GM10248 (cell line): ENCODE measurements at places on chromosomes 4 and X.
A peak's percentile ranks its signal among the peaks of the same experiment; 100 is the strongest.

- no peak for DNase-seq
Measured at GRCh38 chr4:101242441-101242840, 104.9 kb downstream of the PPP3CA start.

GRCh38 chrX:12946838-12947544 is 27.9 kb upstream of the TMSB4X start:
- DNase-seq: peak; percentile 53

GRCh38 chr4:2482693-2483092 is 13.8 kb downstream of the RNF4 start:
- peak; percentile 71 for DNase-seq

DNA sequence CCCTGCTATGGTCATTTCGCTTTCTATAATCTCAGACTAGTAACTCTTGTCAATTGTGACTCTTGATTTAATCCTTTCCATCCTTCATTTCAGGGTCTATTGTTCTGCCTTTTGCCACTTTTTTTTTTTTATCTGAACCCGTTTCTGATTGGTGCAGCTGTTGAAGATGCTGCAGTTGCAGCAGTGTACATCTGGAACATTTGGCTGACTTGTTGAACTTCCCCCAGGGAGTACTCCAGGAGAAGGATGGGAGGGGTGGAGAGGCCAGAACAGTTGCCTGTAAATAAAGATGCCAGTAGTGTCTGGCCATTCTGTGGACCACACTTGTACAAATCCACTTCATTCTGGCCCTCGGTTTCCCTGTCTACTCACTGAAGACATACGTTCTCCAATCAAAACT is 1.0 kb upstream of the EDA start:
- no peak for DNase-seq

GRCh38 chr4:177005674-177006230 is 213.0 kb upstream of the VEGFC start:
- DNase-seq: no peak

DNA sequence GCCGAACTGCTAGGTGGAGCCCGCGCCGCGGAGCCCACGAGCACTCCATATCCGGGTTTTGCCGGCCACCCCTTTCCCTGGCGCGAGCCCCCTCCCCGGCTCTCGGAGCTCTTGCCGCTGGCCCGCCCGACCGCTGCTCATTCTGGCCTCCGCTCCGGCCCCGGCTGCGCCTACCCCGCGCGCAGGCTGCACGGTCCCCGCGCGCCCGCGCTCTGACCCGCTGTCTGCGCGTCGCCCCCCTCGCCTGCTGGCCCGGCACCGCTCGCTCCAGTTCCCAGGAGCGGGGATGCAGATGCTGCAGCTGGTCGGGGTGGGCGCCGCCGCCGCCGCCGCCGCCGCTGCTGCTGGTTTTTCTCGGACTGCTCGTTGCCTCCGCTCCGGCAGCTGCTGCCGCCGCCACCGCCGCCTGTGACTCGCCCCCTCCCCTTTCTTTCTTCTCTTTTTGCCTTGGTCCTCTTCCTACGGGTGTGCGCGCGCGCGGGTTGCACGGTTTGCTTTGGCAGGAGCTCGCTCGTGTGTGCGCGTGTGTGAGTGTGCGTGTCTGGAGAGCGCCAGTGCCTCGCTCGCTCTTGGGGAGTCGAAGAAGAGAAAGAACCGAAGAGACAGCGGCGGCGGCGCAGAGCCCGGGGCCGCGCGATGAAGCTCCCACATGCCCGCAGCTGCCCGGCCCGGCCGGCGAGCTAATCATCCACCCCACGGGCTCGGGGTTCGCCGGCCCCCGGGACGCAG is at the start of gene ADGRL3:
TSS of gene ADGRL3 (plus strand) at position 140 of the 729 bp plus-strand sequence.
- peak; percentile 5 for DNase-seq

DNA sequence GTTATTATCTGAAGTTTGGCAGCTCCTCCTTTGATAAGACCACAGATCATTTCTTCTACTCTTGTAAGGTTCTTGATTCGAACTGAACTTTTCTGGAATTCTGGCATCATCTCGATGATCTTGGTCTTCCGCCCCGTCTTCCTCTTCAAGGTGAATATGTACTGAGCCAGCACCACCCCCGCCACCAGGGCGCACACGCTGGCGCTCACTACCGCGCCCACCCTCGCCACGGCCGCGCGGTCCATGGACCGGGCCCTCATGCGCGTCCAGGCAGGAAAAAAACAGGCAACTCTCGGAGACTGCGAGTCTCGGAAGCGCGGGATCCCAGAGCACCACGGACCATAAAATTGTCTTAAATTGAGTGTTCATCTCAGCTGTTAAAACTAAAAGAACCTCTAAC is 458.4 kb upstream of the NDST3 start:
- no peak for DNase-seq

DNA sequence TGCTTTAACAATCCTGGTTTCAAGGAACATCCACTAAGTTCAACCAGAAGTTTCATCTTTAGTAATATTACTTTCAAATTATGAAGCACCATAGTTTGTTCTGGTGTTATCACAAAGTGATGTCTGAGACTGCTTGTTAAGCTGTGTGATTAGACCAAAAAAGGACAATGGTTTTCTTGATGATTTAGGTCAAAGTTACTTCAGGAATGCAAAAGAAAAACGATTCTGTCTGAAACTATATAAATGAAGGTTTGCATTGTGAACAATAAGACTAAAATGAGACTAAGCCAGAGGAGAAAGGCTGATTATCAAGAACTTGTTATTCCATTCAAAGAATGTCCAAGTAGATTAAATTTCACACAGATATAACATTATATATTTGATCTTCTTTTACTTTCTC is 122.4 kb upstream of the ETNPPL start:
- DNase-seq: no peak

- no peak for DNase-seq
Measured at GRCh38 chr4:88189881-88190585, 31.6 kb upstream of the ABCG2 start.

DNA sequence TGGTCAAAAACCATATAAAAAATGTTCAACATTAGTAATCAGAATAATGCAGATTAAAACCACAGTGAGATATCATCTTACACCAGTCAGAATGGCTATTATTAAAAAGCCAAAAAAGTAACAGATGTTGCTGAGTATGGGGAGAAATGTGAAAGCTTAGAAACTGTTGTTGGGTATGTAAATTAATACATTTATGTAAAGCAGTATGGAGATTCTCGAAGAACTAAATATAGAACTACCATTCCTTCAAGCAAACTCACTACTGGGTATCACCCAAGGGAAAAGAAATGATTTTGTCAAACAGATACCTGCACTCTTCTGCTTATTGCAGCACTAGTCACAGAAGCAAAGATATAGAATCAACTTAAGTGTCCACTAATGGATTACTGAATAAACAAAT is 576.4 kb upstream of the EPHA5 start:
- no peak for DNase-seq

GRCh38 chr4:113742643-113743042 is 18.9 kb downstream of the CAMK2D start:
- no peak for DNase-seq

DNA sequence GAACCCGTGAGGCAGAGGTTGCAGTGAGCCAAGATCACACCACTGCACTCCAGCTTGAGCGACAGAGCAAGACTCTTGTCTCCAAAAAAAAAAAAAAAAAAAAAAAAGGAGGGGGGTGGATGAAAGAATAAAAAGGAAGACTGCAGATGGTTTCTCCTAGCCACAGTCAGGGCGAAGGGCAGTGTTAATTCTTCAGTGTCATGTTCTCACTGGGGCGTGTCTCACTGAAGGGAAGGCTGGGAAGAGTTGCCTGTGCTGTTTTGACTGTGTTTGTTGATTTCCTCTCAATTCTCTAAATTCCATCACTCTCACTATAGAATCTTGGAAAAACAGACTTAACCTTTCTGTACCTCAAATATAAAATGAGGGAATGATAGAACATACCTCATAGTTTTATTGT is 71.6 kb upstream of the DHX15 start:
- DNase-seq: no peak
